ENCODE measurements at places on chromosomes 11 and 22.

- DNase-seq, result no peak
These were observed 810.0 kb downstream of the BRD1 start for GRCh38 chr22:49017482-49018329.

- DNase-seq, result no peak
These were observed 532.8 kb downstream of the OPCML start for GRCh38 chr11:132999516-132999915.

- DNase-seq, result no peak
These were observed 31.6 kb downstream of the BMAL1 start for GRCh38 chr11:13309156-13309555.

GRCh38 chr11:67252831-67253239, 13.4 kb upstream of the GRK2 start:
- peak; percentile 86 for DNase-seq

DNA sequence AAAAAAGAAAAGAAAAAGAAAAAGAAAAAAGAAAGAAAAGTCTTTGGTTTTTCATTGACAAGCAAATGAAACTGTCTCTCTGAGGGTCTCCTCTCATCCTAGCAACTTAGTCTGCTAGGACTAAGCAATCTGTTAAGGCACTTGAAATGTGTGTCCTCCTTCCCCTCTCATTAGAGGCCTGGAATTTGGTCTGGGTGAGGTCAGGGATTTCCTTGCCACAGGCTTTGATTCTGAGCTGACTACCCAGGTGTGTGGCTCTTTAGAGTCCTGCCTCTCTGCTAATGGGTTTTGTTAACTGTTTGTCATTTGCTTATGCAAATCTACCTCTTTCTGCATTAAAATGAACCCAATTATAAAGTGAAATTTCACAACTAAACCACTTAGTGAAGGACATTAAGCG, 18.3 kb upstream of the PKNOX2 start:
- no peak for DNase-seq

DNA sequence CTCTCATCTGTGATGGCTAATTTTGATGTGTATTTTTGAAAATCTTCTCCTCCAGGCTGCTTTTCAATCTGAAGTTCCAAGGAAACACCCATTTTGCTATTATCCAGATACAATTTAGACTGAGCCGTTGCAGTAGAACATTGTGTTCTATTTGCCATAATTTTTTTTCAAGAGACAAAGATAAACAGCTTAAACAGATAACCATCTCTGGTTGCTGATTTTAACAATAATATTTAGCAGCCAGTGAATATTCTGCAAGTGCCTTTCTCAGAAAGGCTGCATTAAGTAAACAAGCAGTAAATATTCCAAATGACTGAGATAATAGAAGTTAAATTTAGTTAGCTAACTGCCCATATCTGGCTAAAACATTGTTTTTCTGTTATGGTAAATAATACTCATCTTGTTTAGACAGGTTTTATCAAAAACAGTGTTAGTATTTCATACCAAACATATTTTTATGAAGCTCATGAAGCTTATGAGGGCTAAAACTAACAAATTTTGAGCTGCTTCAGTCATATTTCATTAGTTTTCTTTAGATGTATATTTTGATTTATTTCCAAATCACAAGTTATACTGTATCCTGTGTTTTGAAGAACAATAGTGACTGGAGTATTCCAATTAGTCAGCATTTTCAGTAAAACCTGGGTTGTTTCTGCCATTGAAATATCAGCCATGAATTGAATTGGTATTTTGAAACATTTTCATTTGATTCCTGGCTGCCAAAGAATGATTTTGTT, 206.7 kb downstream of the SBF2 start:
- DNase-seq, result no peak

GRCh38 chr22:47612311-47612910, 850.0 kb downstream of the TBC1D22A start:
- DNase-seq, result no peak

DNA sequence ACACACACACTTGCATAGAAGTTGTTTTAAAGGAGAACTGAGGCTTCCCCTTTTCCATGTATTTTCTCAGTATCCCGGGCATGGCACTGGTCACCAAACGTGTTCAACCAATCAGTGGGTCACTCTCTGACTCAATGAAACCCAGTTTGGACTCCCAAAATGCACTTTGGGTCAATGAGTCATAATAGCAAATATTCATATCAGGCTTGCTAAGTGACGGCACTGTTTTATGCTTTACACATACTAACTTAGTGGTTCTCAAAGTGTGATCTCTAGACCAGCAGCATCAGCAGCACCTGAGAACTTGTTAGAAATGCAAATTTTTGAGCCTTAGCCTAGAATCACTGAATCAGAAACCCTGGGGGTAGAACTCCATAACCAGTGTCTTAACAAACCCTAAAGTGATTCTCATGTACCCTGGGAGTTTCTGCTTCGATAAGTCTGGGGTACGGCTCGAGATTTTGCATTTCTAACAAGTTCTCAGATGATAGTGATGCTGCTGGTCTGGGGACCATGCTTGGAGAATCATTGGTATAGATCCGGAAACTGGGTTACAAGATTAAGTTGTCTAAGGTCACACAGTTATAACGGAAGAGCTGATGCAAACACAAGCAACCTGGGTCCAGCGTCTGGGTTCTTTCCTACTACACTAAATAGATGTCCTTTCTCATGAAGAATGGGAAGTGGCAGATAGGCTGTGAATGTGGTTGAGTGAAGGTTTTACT, 35.6 kb downstream of the ETS1 start:
- no peak for DNase-seq

GRCh38 chr11:85109141-85109540, 518.0 kb downstream of the DLG2 start:
- DNase-seq, result no peak

Data from hematopoietic multipotent progenitor cell treated with erythropoietin and hydrocortisone succinate and interleukin-3 and kit ligand, for 4 days (in vitro differentiated cells).